ENCODE measurements at places on chromosomes 7 and 10. TPM values are rescaled to one million over a fixed set of nuclear protein-coding genes. Genes with fewer than 3 reads are reported as not detected.

Gene SEMA3E
- total RNA-seq: under 0.01 TPM

Gene SPDYE2
- total RNA-seq: not detected

Gene ZNF273
- total RNA-seq: 4.3 TPM

Gene CPN1
- total RNA-seq: not detected

Gene TMEM26
- not detected for total RNA-seq

Gene CUZD1
- total RNA-seq: 1.1 TPM

Gene TACC2
- total RNA-seq: 203 TPM

Gene LRRD1
- not detected for total RNA-seq

Gene ADCYAP1R1
- 1.3 TPM for total RNA-seq

Gene BLVRA
- 77.5 TPM for total RNA-seq

Gene TMEM168
- total RNA-seq: 20.2 TPM

Gene CALHM3
- not detected for total RNA-seq

Gene MAT1A
- 0.79 TPM for total RNA-seq

Gene MYO1G
- 31.5 TPM for total RNA-seq

Gene LDB3
- total RNA-seq: 0.67 TPM

Gene EMX2
- total RNA-seq: not detected

Gene GPR37
- total RNA-seq: 2.8 TPM

Gene CBLL1
- 19.9 TPM for total RNA-seq

Gene C10orf62
- 7.3 TPM for total RNA-seq

Gene STEAP2
- total RNA-seq: 14.4 TPM

Gene TET1
- 1.0 TPM for total RNA-seq

Gene CNPY1
- total RNA-seq: not detected

Gene NPC1L1
- not detected for total RNA-seq

Gene INMT
- total RNA-seq: 429 TPM

Gene SMURF1
- 48.2 TPM for total RNA-seq

Gene NEUROD6
- not detected for total RNA-seq

Gene PGAM1
- total RNA-seq: 127 TPM
